Stimulated activated CD8-positive, alpha-beta memory T cell treated with anti-CD3 and anti-CD28 coated beads, Interleukin-7, amount 100 ng/mL, for 4 hours (primary cell): ENCODE measurements at places on chromosomes 3 and 15.

DNA sequence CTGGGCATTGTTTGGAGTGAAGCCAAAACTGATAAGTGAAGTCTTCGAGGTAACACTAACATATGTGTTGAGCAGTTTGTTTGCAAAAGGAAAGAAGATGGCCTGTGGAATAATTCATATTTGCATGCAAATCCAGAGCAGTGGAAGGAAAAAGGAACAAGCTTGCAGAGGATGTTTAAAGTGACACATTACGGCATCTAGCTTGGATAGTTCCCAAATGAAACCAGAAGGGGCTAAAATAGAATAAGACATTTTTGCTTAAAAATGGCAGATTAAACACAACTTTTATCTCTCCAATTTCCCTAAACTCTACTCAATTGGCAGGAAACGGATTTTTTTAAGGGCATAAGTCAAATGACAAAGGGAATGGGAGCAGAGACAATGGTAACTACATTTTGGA is 25.4 kb upstream of the RYK start:
- no peak for DNase-seq

- no peak for DNase-seq
Observed at GRCh38 chr3:182940266-182940808, 40.0 kb downstream of the DCUN1D1 start.

DNA sequence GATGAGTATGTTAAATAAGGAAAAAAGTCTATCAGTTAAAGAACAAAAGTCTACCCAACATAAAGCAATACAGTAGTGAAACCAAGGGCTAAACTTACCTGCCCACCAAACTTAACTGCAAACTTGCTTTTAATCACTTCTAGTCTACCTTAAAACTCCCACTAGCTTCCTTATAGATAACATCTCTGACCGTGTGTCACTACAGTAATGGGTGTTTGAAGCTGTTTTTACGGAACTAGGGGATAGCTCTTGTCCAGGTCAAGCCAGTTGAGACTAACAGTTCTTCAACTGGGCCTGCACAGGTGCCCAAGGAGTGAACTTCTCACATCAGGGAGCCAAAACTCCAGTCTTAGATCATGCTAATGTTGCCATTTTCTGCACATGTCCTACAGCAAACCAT is 132.3 kb downstream of the ZNF385D start:
- DNase-seq, result no peak

- DNase-seq, result no peak
Observed at GRCh38 chr3:24646790-24647189, 152.1 kb upstream of the THRB start.

GRCh38 chr3:53226841-53227407 is 28.9 kb downstream of the TKT start:
- DNase-seq, result no peak

- DNase-seq, result no peak
Observed at GRCh38 chr15:81271761-81272644, 51.9 kb downstream of the STARD5 start.

DNA sequence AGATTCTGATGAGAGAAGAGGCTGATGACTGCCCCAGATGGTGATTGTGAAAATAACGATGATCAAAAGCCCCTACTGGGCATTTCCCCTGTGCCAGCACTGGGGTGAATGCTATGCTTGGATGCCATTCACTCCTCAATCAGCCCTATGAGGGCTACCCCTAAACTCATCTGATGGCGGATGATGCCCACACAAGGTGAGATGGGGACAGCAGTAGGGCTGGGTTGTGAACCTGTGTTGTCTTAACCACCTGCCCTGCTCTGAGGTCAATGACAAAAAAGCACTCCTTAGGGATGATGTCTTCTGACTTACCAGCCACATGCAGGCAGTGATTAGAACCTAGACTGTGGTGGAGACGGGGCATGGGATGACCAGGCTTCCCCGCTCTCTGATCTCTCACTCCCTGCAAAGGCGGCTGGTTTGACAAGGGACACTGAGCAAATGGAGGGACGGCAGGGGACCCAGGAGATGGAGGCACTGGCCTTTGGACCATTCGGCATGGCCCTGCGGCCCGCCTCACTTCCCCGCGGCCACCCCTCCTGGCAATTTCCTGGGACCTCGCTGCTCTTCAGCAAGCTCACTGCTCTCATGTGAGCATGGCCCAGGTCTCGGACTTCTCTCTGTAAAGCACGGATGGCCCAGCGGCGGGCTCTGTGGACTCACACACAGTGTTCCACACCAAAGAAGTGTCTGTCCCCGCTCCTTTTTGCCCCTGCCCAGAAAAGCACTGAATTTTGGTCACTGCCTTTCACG is 251.4 kb upstream of the LYSMD4 start:
- no peak for DNase-seq

DNA sequence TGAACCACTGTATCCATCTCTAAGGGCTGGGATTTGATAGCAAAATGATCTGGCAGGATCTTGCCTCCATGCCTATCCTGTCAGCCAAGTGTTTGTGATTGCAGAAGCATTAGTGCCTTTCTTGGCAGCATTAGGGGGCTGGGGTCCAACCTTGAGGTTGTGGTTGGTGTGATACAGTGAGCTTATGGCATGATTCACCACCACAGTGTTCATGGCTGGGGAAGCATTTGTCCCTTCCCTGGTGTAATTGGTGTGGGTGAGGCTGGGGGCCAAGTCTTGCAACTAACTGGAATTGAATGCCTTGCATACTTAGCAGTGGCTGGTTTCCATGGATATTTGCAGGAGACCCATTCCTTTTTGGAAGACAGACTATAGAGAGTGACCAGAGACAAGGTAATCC is 271.0 kb upstream of the TBL1XR1 start:
- no peak for DNase-seq

GRCh38 chr3:56929809-56930615 is 128.3 kb upstream of the ARHGEF3 start:
- no peak for DNase-seq

- no peak for DNase-seq
Observed at GRCh38 chr3:183285318-183285717, 32.3 kb downstream of the B3GNT5 start.

DNA sequence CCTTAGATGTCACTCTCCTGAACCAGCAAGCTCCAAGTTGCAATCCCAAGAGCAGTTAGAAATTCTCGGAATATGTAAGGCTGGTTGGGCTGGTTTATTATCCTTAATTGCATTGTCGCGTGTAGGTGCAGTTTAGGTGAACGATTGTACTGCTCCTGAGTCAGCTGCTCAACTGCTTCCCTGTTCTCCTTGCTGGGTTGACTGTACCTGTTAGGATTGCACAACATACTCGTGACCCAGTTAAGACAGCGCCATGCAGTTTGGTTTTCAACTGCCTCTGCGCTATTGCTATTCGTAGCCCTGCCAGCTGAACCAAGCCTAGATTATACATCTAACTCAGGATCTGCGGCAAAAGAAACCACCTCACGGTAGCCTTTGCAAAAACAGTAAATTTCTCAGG is 41.0 kb downstream of the BCL2L10 start:
- no peak for DNase-seq

- no peak for DNase-seq
Observed at GRCh38 chr3:168341192-168341815, 245.6 kb upstream of the GOLIM4 start.

DNA sequence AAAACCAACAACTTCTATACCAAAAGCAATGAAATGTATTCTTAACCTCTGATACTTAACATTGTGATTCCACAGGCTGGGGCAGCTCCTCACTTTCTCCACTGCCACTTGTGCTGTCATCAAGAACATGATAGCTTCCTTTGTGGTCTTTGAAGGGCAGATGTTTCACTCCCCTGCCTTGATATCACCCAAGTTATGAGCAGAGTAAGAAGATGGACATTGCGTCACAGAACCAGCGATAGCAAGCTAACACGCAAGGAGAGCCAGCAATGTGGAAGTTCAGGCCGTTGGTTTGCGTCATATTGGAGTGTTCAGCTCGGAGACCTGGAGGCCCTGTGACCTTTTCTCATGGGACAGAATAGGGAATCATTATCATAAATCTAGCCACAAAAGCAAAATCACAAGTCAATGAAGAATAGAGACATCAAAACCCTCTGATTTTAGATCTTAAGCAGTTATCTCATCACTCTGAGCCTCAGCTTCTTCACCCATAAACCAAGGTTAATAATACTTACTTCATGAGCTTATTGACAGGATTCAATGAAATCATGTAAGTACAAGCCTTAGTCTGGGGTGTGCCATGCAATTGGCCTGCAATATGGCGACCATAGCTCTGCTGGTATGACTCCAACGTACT is 183.8 kb upstream of the THBS1 start:
- DNase-seq, result no peak

GRCh38 chr3:39407773-39408492 is 1.4 kb downstream of the RPSA start:
- DNase-seq, result no peak

DNA sequence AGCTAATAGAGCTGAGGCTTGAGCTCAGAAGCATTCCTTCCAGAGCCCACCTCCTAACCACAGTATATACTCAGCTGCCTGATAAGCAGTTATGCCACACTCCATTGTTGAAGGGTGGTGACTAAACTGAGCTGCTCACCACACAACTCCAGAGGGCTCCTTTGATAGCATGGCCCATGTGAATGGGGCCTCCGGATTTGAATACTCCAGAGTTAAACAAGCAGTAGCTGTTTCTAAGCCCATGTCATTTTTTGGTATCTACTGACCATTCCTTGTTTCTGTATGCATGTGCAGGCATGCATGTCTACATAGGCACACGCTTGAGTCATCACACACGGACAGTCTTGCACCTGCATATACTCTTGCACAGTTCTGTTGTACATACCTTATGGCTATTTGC is 28.9 kb downstream of the IGSF10 start:
- DNase-seq, result no peak

GRCh38 chr3:177439694-177440269 is 242.5 kb upstream of the TBL1XR1 start:
- DNase-seq, result no peak

GRCh38 chr3:179801263-179801662 is 148.4 kb downstream of the USP13 start:
- DNase-seq, result no peak

DNA sequence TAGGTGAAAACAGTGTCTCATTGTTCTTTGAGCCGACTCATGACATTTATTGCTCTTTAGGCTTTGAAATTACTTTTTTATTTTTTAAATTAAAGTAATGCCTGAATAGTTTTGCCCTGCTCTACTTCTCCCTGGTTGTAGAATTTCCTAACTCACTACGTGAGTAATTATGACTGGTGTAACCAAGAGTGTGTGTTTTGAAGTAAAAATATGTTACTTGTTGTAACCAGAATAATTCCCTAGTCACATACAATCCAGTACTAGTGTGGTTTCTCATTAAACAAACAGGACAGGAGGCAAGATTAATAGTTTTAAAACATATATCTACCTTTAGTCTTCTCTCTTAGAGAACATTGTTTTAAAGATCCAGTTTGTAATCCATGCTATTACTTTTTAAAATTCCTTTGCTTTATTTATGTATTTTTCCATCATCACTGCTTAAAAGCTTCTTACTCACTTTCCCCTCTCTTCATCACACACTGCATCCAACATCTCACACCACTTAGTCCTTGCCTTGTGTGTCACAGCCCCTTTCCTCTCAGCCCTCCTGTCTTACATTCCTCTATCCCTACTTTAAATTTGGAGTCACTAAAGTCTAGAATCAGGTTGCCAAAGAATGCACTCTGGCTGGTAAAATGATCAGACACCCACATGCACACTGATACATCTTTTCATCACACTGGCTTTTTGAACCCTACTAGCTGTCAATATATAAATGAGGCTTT is 219.7 kb downstream of the WNT5A start:
- DNase-seq, result no peak

GRCh38 chr3:125110016-125110875 is 54.4 kb upstream of the HEG1 start:
- DNase-seq, result no peak

DNA sequence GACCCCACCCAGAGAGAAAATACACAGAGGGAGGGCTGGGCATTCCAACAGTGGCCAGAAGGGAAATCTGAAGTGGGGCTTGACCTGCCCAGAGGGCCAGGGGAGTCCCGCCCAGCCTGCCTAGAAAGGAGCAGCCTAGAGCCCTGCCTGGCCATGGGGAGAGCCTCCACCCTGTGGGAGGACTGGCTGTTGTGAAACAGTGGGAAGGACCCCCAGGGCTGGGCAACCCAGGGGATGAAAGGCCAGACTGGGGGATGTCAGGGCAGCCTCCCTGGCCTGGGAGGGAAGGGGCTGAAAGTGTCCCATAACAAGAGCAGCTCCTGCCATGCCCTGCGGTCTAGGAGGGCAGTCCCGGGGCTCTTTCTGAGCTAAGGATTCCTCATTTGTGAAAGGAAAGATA is 69.0 kb downstream of the SLC12A8 start:
- no peak for DNase-seq

DNA sequence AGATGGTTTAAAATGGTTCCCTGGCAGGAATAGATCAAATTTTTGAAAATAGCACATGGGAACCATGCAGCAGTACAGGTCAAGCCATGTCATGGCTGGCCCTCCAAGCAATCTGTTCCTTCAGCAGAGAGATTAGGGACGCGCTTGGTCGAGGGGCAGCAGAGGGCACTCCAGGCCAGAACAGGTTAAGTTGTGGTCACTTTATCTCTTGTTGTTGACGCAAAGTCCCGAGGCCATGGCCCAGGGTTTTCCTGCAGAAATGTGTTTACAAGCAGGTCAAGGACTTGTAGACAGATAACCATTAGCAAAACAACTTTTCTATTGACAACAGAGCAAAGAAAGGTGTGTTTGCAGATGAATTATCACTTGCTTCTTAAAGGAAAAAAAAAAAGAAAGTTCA is 570.0 kb upstream of the NR2F2 start:
- DNase-seq, result no peak

DNA sequence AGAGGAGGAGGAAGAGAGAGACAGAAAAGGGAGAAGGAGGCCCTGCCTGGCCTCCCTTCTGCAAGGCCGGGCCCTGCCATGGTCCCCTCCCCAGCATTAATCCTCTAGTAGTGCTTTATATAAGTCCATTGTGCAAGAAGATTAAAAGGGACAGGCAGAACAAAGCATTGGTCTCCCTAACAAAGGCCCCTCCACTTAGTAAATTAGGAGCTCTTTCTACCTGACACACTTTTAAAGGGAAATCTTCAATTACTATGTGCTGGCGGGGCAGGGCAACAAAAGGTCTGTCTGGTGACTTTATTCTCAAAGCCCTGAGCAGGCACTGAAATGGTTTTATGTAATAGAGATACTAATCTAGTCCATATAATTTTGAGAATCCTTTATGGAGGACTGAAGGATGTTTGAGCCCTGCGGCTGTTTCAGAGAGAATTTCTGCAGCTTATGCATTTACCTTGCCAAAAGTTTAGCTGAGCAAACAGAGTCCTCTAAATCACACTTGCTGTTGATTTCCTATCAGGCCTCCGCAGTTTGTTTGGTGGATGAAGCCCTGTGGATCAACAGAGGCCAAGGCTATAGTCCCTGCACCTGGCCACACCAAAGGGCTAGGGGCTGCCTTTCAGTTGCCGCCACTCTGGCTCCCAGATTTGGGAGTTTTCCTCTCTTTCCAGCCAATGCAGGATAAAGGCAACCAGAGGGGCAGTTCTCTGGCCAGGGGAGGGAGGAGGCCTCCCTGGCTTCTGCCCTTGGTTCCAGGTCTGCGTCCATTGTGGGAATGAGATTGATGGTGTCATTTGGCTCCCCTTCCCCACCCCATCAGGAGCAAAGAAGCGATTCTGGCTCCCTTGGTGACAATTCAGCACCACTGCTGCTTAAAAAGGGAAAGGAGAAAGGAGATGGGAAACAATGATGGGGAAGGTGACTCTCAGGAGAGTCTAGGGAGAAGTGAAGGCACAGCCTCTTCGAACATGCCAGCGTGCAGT is 148.0 kb downstream of the MEGF11 start:
- no peak for DNase-seq

GRCh38 chr15:93523481-93523880 is 434.5 kb upstream of the RGMA start:
- no peak for DNase-seq

GRCh38 chr3:149610351-149611105 is 47.3 kb downstream of the WWTR1 start:
- DNase-seq, result no peak

- DNase-seq, result no peak
Observed at GRCh38 chr3:174409086-174409743, 449.9 kb upstream of the NAALADL2 start.
